ENCODE measurements at places on chromosomes 3 and 15. TPM values are rescaled to one million over a fixed set of nuclear protein-coding genes. Genes with fewer than 3 reads are reported as not detected.

- DNase-seq: peak; percentile 10
These were observed 16.6 kb upstream of the EHHADH start for GRCh38 chr3:185270262-185270955.

- DNase-seq: no peak
These were observed 172.9 kb downstream of the EDEM1 start for GRCh38 chr3:5360453-5360852.

DNA sequence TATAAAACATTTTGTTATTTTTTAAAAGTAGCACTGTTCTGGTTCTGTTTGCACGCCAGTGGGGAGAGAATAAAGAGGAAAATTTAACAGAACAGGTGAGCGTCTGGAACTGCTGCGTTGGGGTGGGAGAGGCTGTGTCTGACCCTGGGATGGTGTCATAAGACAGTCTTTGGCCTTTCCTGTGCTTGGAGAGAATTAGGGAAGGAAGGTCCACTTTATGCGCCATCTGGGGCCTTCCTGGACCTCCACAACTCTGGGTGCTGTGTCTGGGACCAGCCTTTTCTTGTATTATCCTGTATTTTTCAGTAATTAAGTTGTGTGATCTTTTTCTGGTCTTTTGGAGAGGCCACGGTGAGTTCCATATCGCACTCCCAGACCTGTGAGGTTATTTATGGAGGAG lies 3.3 kb downstream of the FAM43A start:
- no peak for DNase-seq

- no peak for DNase-seq
These were observed 343.0 kb downstream of the MFSD1 start for GRCh38 chr3:159144891-159145290.

MAPKBP1 gene
- 22.8 TPM for total RNA-seq

SLC12A8 gene
- 9.0 TPM for total RNA-seq

Data from tongue (tissue), 3 donors.